CD8-positive, alpha-beta T cell (primary cell): ENCODE measurements at places on chromosomes 2 and 18.

DNA sequence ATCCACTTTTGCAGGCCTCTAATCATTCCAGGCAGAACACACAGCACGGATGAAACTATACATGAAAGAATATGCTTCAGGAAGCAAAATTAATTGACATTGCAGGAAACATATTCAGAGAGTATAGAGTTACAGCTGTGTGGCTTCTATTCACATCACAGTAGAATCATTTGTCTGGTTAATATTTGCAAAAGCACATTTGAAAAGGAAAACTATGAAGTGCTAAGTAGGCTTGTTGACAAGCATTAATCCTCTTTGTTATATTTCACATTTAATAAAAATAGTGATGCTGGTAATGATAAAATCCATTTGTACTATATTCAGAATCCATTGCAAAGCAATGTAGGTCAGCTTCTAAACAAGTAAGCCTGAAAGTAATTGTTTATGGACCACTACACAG lies 32.2 kb upstream of the PIK3C3 start:
- no peak for DNase-seq

GRCh38 chr2:69994166-69994565 lies 32.7 kb upstream of the ASPRV1 start:
- DNase-seq: no peak

DNA sequence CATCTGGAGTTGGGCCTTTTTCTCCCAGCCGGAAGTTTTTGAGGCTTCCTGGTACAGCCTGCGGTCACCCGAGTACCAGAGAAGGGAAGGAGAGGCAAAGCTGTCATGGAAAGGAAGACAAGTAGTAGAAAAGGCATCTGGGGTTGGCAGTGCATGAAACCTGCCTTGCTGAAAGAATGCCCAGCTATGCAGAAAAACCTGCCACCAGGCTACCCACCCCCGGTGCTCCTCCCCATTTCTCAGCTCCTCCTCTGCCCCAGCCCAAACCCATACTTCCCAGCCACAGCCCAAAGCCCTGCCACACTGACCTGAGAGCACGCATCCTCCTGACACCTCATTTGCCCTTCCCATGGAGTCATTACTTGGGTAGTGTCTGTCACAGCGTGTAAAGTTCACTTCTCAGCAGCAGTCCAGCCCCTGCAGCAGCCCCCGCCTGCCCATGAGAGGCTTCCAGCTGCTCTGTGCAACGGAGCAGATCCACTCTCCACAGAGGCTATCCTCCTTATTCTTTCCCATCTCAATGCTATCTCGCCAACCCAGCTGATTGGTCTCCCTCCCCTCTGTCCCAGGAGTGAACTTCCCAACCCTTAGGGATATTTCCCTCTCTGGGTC lies 40.4 kb upstream of the MAL start:
- no peak for DNase-seq

- no peak for DNase-seq
Observed at GRCh38 chr2:16293398-16293797, 353.0 kb downstream of the MYCN start.

DNA sequence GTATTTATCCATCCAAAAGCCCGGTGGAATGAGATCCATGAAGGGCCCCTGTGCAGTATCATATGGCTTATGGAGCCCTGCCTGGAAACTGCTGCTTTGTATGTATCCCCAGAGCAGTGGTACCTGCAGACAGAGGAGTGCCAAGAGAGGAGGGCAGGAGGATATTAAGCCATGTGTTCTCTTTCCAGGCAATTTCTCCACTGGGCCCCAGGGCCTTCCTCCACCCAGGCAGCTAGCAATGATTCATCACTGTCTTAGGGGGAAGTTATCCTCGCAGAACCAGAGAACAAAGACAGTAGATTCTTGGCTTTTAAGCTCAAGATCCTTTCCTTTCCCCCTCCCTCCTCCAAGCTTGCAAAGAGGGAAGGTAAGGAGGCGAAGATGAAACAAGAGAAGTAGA lies 98.1 kb downstream of the LRRC30 start:
- DNase-seq: no peak

- DNase-seq: no peak
Observed at GRCh38 chr2:218265626-218266025, 4.3 kb downstream of the AAMP start.

GRCh38 chr2:180443888-180444287 lies 436.8 kb upstream of the CWC22 start:
- DNase-seq: no peak

GRCh38 chr2:114405247-114406116 lies 37.0 kb upstream of the DPP10 start:
- no peak for DNase-seq

DNA sequence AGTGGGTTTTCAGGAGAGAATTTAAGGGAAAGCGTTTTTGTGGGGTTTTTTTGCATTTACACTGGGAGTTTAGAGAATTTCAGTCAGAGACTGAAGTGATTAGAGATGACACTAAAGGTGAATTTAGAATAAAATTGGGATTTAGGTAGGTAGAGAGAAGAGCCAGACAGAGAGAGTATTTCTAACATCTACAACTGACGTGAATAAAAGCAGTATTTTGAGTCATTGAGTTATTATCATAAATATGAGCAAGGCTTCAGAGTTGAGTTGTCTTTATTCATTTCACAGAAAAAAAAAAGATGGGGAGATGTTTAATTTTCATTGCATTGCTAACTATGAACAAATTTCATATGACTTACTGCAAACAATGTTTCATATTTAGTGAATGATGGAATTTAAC lies 202.9 kb downstream of the DPP4 start:
- DNase-seq: no peak

GRCh38 chr2:139122711-139123158 lies 342.5 kb upstream of the NXPH2 start:
- DNase-seq: no peak

- no peak for DNase-seq
Observed at GRCh38 chr18:73952296-73952946, 195.2 kb downstream of the FBXO15 start.
